ENCODE measurements at places on chromosomes 5 and 9. TPM values are rescaled to one million over a fixed set of nuclear protein-coding genes. Genes with fewer than 3 reads are reported as not detected.

DNA sequence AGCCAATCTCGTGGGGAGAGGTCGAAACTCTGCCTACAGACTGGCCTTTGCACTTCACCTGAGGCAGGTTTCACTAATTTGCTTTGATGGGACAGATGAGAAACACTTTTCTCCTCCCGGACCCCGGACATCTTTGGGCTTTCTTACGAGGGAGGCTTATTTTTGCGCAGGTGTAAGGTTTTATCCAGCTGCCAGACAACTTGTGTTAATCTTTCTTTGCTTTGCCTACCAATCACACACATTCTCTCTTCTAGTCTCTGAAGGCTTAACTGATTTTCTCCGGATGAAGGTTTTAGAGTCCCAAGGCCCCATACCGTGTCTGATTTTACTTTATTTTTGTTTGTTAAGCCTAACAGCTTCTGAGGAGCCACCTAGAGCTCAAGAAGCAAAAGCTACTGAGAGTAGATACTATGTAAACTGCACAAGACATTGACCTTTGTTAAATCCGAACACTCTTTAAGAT is 436 bp upstream of the EMB start:
- no peak for DNase-seq

PCDHGC3 gene
- total RNA-seq, result 22.6 TPM

- no peak for DNase-seq
These were observed 383.8 kb downstream of the NTRK2 start for GRCh38 chr9:85053206-85053786.

DNA sequence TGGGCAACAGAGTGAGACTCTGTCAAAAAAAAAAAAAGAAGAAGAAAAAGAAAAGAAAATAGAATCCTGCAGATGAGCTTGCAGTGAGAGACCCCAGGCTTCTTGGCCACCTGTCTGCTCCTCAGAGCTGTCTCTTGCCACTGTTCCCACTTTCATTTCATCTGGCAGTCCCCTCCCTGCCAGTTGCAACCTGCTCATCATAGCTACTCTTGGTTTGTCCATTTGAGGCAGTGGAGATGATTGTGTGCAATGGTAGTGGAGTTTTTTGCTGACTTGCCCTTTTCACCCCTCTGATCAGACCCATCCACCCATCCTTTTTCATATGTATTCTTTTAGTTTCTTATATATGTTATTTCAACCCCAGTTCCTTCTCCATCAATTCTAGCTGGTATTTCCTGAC is 28.7 kb downstream of the ANKRD33B start:
- no peak for DNase-seq

- DNase-seq, result no peak
These were observed 99.3 kb upstream of the LHFPL2 start for GRCh38 chr5:78747705-78748359.

DNA sequence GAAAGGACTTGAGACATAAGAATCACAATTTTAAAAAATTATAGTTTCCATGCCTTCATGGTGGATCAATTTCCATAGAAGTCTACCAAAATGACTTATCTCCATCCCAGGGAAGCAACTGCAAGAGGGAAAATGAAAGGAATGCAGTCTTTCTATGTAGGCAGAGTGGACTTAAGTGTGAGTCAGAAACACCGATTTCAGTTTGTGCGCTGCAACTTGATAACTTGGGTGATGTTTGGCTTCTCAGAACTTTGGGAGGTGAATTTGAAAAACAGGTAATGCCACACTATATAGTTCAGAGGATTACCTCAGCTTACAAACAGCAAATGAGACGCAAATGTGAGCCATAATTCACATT is 708 bp upstream of the CSNK1G3 start:
- DNase-seq, result no peak

DNA sequence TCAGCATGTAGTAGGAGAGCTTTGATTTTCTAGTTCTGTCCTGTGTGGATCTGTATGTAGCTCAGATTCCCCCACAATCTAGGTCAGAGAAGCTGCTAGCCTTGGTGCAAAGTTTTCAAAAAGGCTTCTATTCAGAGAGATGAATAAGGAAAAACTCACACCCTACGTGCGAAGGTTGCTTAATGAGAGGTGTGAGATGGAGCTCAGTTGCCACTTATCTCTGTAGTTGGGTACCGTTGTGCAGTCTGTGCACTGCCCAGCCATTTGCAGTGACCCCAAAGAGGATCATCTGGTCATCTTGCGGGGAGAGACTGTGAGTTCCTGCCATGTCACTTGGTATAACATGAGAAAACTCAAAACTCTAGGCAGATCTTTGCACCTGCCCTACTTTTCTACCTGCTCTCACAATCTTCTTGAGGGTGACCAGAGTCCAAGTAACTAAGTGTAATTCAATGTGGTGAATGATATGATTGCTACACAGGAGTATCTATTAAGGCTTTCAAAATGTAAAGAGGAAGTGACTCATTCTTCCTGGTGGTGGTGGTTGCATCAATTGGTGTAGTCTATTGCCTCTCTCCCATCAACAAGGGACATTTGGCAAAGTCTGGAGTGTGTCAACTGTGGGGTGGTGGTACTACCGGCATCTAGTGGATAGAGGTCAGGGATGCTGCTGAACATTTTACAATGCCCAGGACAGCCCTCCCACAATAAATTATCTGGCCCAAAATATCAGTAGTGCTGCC is 65.2 kb downstream of the TMC1 start:
- DNase-seq, result no peak

GRCh38 chr9:109143881-109144562 is 23.0 kb downstream of the FRRS1L start:
- peak; percentile 48 for DNase-seq

GRCh38 chr5:145536133-145536532 is 299.0 kb downstream of the PRELID2 start:
- DNase-seq, result no peak

DNA sequence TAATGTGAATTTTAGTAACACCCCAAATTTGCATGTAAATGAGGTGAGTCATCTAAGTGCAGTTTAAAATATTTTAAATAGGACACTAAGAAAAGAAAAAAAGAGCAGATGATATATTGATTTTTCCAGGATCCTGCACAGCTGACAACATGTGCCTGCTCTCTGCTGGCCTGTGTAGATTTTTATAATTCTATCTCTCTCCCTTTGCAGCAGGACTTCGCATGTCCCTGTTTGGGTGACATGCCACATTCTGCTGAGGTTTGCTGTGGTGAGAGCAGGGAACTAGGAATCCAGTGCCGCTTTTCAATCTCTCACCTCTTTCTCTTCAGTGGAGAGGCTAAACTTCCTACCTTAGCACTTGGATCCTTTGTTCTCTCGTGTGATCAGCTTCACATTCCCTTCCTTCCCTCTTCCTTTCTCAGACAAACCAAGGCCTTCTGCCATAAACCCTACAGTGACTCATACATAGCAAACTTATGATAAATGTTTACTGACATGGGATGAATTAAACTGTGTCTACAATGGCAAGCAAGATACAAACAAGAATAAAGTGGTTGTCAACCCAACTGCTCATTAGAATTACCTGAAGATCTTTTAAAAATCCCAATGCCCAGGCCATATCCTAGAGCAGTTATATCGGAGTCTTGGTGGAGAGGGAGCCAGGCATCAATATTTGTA is 198.8 kb upstream of the EFNA5 start:
- no peak for DNase-seq

DNA sequence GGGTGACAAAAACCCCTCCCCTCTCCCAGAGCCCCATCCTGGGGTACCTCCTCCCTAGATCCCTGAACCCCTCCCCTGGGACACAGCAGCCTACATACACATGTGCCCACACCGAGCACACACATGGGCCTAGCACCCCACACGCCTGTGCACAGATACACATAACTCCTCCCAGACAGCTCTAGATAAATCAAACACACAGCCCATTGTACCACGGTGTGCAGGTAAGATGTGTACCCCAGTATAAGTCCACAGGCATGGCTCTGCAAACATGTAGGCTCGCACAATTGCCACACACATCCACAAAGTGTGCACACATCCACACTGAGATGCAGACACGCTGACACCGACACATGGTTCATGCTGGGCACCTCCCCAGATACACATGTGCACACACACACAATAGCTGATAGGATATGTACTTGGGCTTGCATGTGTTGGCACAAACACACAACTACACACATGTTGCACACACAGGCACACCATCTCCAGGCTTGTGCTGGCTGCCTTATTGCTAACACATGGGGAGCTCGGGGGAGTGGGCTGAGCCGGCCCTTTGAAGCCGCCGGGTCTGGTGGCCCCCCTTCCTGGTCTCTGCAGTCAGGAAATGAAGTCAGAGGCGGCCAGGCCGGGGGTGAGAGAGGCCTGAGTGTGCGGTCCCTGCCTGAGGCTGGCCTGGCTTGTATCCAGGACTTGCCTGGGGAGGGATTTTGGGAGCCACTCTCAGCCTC is 30.2 kb downstream of the GOLGA2 start:
- peak; percentile 65 for DNase-seq

DNA sequence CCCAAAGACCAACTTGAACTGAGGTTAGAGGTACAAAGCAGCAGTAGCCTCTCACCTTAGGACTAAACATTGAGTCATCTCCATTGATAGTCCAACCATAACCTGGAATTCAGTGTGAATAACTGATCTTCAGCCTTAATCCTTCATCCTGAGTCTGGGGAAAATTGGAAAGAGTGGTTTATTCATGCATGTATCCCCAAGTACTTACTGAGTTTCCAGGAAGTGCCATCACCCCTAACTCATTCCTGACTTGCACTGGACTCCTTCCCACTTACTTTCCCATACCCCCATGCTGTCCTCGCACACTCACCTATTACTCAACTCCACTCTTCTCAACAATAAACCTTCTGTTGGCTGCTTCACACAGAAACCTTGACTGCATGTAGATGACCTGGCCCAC is 161.4 kb upstream of the ZNF462 start:
- no peak for DNase-seq

DNA sequence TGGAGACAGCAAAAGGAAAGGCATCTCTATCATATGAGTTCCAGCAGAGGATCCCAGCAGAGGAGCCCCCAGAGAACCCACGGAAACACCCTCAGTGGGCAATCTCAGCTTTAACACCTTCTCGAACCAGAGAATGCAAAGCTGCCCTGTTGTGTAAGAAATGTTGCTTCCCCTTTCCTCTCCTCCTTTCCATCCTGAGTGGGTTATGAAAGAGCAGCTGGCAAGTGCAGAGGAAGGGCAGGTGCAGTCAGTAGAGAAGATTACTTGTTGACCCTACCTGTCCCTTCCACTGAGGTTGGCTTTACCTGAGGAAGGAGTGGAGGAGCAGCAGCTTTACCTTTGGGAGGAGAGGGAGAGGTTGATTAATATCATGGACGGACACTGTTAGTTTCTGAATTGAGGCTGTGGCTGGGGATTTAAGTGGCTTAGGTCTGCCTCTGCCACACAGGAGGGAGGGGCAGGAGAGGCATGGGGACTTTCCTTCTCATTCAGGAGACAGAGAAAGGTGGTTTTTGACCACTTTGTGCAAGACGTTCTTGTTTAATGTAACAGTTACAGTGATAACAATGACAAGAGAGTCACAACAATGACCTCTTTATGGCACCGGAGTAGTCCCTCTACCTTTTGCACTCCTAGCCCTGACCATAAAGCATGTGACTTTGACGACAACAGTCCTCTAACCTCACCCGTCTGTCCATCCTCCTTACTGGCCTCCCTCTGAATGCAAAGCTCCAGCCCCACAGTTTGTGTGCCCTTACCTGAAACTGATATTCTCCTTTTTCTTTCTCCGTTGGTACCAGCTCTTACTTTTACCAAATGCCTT is 254.8 kb downstream of the NSG2 start:
- DNase-seq, result peak; percentile 12

DNA sequence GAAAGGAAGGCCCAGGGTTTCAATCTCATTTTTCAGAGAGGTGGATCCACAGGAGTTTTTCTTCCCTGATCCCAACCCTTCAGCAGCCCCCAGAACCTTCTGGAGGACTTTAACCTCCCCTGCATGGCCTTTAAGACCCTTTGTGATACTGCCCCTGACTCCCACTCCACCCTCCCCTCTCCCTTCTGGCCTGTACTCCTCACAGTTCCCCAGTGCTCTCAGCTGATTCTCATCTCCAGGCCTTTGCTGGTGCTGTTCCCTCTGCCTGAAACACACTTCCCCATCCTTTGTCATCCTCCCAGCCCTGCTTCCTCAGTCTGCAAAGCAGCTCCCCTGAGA is 18.5 kb downstream of the NEURL1B start:
- DNase-seq, result no peak

NLN gene
- total RNA-seq, result 137 TPM

TSSK1B gene
- not detected for total RNA-seq

DNA sequence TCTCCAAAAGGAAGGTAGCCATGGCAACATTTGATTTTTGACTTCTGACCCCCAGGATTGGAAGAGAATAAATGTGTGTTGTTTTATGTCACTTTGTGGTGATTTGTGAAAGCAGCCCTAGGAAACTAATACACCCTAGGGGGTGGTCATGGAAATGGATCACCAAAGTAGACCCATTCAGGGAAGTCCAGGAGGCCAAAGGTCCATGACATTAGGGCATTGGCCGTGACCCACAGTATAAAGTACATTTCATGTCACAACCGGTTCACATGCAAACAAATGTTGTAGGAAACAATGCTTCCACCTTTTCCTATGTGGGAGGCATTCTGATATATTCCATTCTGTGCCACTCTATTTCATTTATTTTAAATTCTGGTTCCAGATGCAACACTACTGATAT is 128.4 kb downstream of the ADAMTS12 start:
- DNase-seq, result no peak

- no peak for DNase-seq
These were observed 27.8 kb downstream of the NFIL3 start for GRCh38 chr9:91395553-91396471.

ZNF367 gene
- 10.1 TPM for total RNA-seq

DNA sequence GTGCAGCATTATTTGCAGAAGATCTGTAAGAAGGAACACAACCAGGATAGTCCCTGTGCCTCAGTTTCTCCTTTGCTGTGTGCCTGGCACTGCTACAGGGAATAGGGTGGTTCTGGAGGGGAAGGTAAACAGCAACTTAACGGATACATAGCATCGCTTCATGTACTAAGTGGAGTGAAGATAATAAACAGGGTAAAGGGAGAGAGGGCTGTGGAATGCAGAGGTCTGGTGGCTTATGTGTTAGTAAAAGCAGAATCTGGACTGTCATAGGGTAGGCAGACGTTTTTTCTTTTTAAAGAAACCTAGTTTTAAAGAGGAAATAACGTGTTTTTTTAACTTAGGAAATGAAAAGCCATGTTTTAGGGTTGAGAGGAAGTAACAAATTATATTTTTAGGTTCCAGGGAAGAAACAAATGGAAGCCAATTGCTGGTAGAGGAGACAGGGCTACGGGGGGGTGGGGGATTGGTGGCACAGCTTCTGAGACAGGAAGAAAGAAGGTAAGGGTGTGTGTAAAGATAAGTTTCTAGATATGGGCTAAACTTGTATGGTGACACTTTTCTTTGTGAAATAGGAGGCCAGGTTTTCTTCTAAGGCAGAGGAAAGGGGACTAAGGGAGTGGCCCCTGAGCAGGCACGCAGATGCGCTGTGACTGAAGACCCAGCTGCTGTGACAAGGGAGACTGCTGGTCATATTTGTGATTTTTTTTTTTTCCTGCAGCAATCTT is 1.3 kb downstream of the GNG10 start:
- DNase-seq, result no peak

DNA sequence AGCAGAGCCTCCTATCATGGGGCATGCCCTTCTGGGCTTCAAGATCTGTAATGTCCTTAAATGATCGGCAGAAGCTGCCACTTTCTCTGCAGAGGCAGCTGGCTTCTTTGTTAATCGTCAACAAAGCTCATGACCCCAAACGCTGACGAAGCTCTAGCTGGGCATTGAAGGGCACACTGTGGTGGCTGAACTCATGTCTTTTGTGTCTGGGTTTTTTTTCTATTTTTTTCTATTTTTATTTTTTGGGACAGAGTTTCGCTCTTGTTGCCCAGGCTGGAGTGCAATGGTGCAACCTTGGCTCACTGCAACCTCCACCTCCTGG is 65.2 kb upstream of the ASS1 start:
- DNase-seq, result no peak

GRCh38 chr9:134359493-134360179 is 33.4 kb downstream of the RXRA start:
- no peak for DNase-seq

ANKRD31 gene
- 0.13 TPM for total RNA-seq
